ENCODE measurements at places on chromosomes 7 and 10.

GRCh38 chr10:59695637-59696036 is 14.0 kb downstream of the SLC16A9 start:
- no peak for DNase-seq

GRCh38 chr7:29384277-29384676 is 179.4 kb upstream of the PRR15 start:
- DNase-seq, result no peak

DNA sequence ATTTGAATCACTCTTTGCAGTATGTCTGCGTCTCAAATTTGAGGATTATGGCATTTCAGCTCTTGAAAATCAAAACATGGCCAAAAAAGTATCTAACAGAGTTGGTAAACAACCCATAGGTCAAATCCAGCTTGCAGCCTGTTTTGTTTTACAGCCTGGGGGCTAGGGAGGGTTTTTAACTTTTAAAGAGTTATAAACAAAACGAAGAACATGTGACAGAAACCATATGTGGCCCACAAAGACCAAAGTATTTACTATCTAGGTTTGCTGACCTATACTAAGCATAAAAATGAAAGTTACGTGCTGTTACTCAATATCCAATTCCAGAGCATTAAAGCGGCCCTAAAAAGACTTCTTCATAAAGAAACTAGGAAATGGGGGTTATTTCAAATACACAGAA is 55.5 kb upstream of the STARD3NL start:
- no peak for DNase-seq

DNA sequence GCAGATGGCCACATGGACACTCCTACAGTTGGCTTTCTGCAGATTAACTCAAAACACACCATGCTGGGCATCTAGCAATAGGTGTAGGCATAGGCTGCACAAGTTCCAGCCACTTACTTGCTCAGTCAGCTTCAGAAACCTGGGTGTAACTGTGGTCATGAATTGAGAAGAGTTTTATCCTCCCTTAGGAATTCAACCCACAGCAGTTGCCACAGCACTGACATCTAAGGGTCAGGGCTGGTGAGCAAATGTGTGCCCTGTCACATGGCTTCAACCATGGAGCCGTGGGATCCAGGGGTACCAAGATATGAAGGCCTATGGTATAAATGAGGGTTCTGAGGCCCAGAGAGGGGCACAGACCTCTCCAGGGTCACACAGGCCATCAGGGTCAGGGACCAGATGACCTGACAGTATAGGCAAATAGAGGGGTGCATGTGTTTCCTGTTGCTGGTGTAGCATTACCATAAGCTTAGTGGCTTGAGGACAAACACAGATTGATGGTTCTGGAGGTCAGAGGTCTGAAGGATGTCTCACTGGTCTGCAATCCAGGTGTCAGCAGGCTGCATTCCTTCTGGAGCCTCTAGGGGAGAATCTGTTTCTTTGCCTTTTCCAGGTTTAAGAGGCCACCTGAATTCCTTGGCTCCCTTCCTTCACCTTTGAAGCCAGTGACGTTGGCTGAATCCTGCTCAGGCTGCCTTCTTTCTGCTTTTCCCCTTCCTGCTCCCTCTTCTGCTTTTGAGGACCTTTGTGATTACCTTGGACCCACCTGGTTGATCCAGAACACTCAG is 24.1 kb downstream of the MINDY4 start:
- DNase-seq, result no peak

DNA sequence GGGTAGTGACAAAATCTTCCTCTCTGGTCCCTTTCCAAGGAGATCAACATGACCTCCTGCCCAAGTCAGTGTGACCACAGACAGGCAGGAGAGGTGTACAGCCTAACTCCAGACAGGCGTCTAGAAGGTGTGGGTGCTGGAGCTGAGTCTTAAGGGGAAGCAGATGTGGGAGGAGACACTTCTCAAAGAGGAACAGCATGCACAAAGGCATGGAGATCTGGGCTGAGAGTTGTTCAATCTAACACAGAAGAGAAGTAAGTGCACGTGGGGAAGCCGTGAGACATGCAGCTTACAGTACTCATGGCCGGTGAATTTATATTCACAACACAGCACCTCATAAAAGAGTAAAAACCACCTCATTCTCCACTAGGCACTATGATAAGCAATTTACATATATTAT is 23.8 kb upstream of the GSDME start:
- DNase-seq, result no peak

DNA sequence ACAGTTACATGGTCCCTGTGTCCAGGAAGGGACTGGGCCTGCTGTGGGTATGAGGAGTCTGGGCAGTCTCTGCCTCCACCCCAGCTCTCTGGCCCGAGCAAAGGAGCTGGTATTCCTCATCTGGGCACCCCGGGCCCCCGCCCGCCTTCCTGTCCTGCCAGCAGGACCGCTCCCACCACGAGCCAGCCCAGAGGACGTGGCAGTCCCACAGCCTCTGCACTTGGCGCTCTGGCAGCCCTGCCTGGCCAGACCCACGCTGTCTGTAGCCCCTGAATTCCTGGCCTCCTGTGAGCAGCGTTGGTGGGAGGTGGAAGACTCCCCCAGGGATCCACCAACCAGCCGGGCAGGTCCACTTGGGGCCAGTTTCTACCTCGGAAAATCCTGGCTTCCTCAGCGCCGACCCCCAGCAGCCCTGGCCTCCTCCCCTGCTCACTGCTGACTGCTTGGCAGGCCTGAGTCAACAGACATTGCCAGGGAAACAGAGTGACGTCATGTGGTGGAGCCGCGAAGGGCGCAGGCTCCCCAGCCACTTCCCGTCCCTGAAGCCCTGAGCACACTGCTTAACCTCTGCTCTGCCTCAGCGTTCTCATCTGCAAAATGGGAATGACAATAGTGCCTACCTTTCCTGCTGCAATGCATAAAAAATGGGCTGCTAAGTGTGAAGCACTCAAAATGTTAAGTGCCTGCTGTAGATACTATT is 21.6 kb upstream of the LIMK1 start:
- DNase-seq, result peak; percentile 46

- no peak for DNase-seq
Observed at GRCh38 chr7:22931011-22931410, 82.9 kb downstream of the HYCC1 start.

DNA sequence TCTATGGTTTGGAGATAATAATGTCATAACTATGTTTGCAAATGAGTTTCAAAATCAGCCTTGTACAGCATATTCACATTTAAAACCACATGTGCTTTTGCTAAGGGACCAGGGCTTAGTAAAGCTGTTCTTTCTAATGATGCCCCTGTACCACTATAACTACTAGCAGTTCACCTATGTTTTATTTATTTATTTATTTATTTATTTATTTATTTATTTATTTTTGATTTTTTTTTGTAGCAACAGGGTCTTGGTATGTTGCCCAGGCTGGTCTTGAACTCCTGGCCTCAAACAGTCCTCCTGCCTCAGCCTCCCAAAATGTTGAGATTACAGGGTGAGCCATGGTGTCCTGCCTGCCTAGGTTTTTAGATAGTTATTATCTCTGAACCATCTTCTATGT is 96.9 kb downstream of the CFAP58 start:
- no peak for DNase-seq

DNA sequence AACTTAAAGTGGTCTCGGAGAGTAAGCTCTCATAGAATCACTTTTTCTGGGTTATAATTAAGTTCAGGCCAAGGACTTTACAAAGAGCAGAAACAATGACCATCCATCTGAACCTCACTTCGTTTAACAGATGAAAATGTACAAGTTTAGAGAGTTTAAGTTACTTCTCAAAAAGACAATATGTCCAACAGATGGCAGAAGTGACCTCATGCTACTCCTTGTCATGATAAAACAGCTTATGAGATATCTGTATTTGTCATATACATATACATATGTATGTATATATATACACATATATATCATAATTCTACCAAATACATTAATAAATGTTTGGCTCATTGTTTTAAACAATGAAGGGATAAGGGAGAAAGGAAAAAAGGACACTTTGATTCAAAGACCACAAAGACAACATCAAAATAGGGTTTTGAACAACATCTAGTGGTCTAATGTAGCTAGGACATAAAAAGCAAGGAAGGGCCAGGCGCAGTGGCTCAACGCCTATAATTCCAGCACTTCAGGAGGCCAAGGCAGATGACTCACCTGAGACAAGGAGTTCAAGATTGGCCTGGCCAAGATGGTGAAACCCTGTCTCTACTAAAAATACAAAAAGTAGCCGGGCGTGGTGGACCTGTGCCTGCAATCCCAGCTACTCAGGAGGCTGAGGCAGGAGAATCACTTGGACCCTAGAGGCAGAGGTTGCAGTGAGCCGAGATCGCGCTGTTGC is 17.8 kb downstream of the NAPEPLD start:
- DNase-seq, result no peak

GRCh38 chr7:124515106-124515830 is 250.3 kb downstream of the GPR37 start:
- DNase-seq, result no peak

DNA sequence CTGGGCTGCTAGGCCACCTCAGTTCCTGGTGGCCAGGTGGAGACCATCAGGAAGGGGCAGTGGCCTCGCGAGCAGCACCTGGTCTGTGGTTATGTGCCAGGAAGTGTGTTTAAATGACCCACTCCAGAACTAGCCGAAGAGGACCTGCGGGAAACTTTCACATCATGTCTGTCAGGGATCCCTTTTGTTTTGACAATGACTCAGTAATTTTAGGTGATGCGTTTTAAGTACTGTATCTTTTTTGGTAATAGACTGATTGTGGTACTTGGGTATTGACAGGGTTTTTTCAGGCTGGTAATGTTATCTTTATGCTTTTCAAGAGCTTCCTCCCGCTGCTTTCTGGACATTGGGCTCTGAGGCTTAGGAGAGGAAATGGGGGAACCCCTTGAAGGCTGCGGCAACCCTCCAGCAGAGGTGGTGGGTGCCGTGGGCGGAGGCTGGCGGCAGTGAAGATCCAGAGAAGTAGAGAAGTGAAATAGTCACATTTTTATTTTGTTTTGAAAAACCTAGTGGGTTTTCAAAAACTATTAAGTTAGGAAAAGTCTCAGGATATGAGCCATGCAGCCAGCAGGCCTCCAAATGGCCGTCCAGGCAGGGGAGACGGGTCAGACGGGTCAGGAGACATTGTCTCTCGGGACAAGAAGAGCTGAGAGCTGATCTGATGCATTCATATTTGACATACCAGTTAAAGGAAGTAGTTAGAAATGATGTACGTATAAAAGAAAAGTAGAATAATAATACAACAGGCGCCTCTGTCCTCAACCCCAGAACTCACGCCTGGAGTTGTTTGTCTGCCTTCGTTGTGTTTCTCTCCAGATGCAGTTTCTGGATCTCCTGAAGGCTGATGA is 27.7 kb downstream of the PPP2R2D start:
- DNase-seq, result no peak

- DNase-seq, result no peak
Observed at GRCh38 chr7:98618786-98619185, 1.7 kb downstream of the NPTX2 start.

DNA sequence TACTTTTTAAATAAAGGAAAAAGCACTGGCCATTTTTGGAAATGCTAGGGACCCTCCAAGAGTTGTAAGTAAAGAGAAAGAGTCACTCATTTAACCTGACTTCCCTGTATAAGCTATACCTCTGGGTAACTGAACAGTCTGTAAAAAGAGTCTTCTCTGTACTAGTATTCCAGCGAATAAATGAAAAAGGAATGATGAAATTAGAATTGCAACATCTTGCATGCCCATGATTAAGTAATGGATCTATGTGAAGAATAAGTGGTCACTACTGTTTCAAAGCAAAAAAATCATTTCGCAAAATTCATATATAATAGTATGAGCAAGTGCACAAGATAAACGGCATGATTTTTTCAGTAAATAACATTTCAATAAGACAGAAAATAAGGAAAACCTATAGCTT is 116.8 kb downstream of the ZFAND4 start:
- DNase-seq, result no peak

GRCh38 chr7:138324941-138325340 is 135.1 kb upstream of the TRIM24 start:
- DNase-seq, result no peak

DNA sequence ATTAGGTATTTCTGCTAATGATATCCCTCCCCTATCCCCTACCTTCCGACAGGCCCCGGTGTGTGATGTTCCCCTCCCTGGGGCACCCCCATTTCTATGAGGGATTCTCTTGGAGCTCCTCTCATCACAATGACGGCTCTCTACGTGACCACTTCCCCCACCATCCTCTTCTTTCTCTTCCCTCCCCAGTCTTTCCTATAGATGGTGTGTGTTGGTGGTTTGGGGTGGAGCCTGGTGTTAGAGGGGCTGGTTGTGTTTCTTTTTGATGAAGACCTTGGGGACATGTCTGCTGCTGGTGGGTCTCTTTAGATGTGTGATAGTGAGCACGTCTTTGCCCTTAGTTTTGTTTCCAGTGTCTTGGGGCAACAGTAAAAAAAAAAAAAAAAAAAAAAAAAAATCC is 28.6 kb downstream of the RPS24 start:
- DNase-seq, result no peak

- DNase-seq, result no peak
Observed at GRCh38 chr7:106236065-106236464, 48.7 kb downstream of the NAMPT start.

DNA sequence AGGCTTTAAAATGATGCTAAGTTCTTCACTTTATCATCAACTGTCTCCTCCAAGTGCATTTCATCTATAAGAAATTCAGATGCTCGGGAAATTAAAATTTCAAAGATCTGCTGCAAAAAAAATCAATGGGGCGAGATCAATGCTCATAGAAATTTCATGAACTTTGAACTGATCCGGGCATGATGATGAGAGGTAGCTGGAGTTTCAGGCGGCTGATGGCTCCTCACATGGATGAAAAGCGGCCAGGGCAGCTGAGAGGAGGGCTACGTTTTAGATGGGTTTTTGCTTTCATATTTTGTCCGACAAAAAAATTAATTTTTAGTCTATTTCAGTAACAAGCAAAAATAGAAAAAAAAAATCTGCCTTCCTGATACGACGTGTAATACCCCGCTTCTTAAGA is 109.9 kb downstream of the EBF3 start:
- no peak for DNase-seq

DNA sequence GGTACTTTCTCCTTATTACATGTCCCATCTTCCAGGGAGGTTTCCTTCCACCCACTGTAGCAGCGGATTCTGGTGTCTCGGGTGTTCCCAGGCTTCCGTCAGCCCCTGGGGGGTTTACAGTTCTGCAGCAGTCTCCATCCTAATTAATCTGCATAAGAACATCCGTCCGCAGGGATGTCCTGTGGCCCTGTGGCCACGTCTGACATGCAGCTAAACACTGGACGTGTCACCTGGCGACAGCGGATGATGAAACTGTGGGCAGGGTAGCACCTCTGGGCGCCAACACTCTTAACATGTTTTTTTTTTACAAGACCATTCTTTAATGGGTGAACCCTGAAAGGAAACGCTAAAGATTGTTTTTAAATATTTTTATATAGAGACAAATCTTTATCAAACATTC is 58.2 kb downstream of the DIP2C start:
- no peak for DNase-seq

DNA sequence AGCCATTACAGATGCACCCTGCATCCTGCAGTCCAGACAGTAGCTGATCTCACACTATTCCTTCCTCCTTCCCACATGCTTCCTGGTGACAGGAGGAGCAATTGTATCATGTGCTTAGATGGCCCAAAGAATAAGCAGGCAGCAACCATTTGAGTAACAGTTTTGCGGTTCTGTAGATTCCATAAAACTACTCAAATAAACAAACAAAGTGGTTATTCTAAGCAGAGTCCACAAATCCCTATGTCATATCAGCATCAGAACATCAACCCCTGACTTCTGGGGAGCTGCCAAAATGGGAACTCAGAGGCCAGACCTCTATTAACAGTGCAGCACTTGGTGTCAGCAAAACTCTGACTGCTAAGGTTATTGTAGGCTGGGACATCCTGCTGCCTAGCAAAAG is 226.0 kb downstream of the SORCS1 start:
- no peak for DNase-seq

GRCh38 chr10:116470768-116471415 is 43.2 kb downstream of the PNLIPRP3 start:
- DNase-seq, result no peak

- no peak for DNase-seq
Observed at GRCh38 chr10:73628405-73628804, 12.9 kb downstream of the MYOZ1 start.

Data from stimulated activated CD8-positive, alpha-beta memory T cell treated with anti-CD3 and anti-CD28 coated beads, Interleukin-4, amount 100 ng/mL, for 1 hour (primary cell).